ENCODE measurements at places on chromosomes 1 and 21. TPM values are rescaled to one million over a fixed set of nuclear protein-coding genes. Genes with fewer than 3 reads are reported as not detected.

The CORT gene
- total RNA-seq, result 0.98 TPM

GRCh38 chr1:74161497-74161896, 36.5 kb downstream of the LRRIQ3 start:
- no peak for DNase-seq

DNA sequence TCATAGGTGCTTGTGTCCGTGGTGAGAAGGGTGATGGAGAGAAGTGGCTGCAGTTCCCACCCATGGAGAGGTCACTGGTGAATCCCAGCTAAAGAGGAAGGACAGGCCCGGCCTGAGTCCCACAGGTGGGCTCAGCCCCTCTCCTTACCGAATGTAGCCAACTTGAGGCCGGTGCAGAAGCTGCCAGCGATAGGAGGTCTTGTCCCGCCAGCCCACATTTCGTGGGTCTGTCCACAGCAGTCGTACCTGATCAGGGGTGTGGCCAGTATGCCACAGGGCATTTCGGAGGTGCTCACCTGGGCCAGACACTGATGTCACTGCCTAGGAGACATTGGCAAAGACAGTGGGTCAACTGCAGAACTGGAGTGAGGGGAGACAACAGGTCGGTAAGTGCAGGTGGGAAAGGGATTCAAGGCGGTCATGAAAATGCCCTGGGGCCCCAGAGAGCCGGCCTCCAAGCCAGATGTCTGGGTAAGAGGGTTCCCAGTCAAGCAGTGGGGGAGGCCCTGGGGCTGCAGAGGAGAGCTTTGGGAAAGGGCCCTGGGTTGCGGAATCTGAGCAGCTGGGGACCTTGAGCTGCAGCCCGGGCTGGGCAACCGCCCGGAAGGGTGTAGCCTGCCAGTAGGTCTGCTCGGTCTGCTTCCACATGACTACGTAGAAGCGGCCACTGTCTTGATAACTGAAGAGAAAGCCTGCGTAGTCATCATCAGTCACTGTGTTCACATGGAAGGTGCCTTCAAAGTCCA, 10.6 kb downstream of the THBS3 start:
- DNase-seq, result no peak

DNA sequence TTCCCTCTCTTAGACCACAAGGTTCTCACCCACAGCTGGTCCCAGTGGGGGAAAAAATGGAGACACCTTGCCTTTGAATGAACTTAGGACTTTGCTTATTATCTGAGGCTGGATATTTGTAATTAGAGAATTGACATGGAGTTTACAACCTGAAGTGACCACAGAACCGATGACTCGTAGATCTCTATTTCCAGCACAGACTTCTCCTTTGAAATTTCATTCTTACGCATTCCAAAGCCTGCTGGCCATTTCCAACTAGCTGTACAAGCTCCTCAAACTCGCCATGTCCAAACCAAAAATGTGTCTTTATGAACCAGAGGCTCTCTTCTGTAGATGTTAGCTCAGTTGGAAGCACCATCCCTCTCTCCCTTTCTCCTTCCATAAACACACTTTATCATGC, 12.0 kb downstream of the RAB7B start:
- no peak for DNase-seq

DNA sequence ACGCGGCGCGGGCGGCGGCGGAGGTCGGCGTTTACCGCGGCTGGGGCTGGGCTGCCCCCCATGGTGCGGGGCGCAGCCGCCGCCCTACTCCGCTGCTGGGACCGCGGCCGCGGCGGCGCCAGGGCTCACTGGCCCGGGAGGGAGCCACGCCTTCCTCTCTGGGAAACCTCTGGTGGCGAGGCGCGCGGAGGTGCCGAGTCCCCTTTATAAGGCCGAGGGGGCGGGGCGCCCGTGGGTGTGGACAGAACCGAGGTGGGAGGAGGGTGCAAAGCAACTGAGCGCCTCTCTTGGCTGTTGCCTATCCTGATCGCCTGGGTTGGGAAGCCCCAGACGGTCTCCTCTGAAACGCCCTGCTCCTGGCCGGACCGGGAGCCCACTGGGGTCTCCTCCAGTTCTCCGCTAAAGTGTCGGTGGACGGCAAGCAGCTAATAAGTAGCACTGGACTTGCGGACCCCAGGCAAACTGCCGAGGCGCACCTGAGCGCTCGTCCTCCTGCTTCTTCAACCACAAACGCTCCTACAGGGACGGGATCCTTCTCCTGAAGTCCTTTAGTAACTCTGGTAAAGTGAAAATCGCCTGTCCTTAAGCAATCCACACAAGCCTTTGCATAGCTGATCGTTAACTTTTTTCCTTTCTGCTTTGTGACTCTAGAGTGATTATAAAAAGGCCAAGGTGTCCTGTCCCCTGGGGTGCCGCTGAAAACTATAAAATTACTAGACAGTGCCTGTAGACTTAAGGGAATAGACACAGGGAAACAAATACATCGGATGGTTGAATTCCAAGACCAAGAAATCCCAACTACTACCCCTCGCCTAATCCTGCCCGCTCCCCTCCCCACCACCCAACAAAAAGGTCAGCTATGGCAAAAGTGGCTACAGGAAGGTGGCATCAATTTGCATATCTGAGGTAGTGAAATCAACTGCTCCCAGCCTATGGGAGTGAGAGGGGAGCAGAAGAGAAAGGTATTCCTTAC, at the start of gene PTGER3:
Gene PTGER3 (minus strand): TSS at position 182 of the 973 bp plus-strand sequence. CDS start 239 bp downstream, outside the sequence.
- DNase-seq, result peak; percentile 49

Data from muscle of leg (tissue), 16 donors.